DMS153 (cell line): ENCODE measurements at places on chromosomes 12 and 14.
A peak's percentile ranks its signal among the peaks of the same experiment; 100 is the strongest.

DNA sequence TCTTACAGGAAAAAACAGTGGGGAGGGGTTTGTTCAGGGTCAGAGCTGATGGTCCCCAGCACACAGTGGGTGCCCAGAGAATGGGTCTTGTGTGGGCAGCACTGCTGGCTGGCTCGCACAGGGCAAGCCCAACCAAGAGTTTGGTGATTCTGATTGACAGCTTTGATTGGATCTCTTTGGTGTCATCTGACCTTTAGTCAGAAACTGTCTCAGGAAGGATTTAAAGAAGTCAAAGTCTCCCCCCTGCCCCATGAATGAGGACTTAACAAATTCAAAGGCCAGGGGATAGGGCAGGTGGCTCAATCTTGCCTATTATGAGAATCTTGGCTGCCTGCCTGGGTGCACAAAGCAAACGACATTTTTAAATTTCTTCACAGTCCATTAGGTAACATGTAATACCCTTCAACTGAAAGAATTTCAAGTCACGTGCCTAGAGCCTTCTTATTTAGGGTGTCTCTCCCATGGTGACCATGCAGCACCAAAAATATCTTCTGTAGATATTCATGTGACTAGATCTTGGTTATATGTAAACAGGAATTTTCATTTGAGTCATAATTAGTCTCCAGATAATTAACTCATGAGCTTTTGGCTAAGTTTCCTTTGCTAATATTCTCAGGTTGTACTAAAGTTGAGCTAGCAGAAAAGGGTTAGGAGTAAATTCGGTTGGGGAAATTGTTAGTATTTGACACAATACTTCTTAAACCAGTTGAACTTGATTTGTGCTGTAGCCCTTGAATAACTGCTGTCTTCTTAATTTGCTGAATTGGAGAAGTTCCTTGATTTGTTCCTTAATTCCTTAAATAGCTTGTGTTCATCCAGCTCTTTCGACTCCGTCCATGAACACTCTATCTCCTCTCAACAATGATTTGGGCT lies 54.5 kb upstream of the HECTD1 start:
- peak; percentile 26 for DNase-seq

- DNase-seq = no peak
Observed at GRCh38 chr12:123723011-123723410, 10.9 kb downstream of the ATP6V0A2 start.

- DNase-seq = no peak
Observed at GRCh38 chr12:124930586-124930985, 16.1 kb upstream of the UBC start.

DNA sequence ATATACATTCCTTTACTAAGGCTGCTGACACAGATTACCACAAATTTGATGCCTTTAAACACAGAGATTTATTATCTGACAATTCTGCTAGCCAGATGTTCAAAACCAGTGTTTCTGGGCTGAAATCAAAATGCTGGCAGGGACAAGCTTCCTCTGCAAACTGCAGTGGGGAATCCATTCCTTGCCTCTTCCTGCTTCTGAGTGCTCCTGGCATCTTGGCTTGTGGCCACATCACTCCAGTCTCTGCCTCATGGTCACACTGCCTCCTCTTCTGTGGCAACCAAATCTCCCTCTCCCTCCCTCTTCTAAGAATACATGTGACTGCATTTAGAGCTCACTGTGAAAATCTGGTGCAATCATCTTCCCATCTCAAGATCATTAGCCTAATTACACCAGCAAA lies 235.7 kb downstream of the TTC8 start:
- DNase-seq = no peak

GRCh38 chr14:34088914-34089313 lies 138.0 kb upstream of the EGLN3 start:
- no peak for DNase-seq

DNA sequence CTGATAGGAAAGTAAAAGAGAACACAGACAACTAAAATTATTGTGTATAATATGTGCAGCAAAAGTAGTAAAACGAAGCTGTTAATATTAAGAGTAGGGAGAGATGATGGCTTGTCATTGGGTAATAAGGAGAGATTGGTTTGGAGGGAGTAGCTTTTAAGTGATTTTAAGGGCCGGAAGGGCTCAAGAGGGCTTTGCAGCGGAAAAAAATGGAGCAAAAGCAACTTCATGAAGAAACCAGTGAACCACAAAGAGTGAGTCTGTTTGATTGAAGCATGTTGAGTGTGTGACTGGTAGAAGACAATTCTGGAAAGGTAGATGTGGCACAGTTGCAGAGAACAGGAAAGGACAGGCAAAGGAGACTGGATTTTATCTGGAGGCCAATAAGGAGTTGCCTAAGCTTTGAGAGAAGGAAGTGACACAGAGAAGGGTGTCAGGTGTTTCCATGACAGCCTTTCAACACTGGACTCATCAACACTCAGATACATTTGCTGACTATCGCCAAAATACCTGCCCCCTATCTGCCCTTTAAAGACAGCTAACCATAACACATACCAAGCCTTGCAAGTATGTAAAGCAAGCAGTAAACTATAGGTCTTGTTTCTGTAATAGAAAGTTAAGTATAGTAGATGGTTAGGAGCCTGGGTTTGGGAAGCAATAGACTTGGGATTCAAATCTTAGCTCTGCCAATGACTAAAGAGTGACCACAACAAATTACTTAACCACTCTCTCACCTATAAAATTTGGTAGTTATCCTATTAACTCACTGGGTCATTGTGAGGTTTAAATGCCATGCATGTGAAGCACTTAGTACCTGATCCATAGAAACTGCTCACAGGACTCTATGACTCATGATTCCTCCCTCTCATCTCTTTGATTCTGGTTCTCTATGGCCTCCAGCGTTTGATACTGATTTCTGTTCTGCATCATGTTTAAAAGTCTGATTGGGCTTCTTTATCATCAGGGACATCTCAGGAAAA lies 117.3 kb upstream of the LMNTD1 start:
- no peak for DNase-seq

- peak; percentile 71 for DNase-seq
Observed at GRCh38 chr14:69013943-69014782, 35.1 kb upstream of the ACTN1 start.

GRCh38 chr14:61395115-61395725 lies 73.8 kb downstream of the PRKCH start:
- no peak for DNase-seq

DNA sequence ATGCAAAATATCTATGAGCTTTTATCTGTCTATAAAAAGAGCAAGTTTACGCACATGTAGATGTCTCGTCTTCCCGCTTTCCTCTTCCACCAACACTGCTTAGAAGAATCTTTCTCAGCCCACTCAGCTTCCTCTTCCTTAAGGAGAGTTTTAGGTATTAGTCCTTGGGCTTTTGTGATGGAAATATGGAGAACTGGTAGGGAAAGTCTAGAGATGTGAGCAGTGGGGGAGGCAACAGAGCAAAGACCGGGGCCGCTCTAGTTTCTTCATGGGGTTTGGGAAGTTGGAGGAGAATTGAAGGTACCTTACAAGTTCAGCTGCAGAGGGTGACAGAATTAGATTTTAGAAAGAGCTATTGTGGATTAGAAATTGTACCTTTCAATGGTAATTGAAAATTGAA lies 56.3 kb upstream of the CPNE8 start:
- DNase-seq = no peak

- no peak for DNase-seq
Observed at GRCh38 chr12:27936196-27936595, 36.3 kb downstream of the PTHLH start.

DNA sequence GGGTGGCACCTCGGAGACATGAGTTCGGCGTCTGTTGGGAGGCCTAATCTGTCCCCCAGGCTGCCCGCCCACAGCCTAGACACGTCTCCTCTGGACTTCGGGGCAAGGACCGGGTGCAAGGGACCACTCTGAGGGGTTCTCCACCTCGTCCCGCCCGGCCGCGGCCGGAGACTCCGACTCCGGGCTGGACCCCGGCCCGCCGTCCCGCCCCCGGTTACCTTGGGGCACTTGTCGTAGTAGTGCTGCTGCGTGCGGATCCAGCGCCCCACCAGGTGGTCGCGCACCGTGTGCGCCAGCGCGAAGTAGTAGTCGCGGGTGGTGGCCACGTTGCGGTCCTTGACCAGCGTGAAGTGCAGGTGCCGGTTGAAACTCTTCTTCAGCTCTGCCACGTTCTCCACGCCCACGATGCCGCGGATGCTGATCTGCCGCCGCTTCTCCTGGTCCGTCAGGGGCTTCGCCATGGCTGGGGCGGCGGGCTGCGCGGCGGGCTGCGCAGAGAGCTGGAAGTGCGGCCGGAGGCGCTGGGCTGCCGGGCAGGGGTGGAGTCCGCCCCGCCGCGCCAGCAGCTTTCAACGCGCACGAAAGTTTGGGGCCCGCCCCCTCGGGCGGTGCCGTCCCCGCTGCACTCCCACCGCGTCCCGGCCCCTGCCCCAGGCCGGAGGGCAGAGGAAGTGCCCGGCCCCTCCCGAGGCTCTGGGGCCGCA lies at the start of gene PYGL:
TSS of gene PYGL (minus strand) at position 541 of the 704 bp plus-strand sequence. CDS start at position 461, 80 bp downstream.
- no peak for DNase-seq

- no peak for DNase-seq
Observed at GRCh38 chr12:4153343-4153892, 120.1 kb upstream of the CCND2 start.

GRCh38 chr12:109625131-109625559 lies 51.6 kb downstream of the MVK start:
- DNase-seq = no peak

DNA sequence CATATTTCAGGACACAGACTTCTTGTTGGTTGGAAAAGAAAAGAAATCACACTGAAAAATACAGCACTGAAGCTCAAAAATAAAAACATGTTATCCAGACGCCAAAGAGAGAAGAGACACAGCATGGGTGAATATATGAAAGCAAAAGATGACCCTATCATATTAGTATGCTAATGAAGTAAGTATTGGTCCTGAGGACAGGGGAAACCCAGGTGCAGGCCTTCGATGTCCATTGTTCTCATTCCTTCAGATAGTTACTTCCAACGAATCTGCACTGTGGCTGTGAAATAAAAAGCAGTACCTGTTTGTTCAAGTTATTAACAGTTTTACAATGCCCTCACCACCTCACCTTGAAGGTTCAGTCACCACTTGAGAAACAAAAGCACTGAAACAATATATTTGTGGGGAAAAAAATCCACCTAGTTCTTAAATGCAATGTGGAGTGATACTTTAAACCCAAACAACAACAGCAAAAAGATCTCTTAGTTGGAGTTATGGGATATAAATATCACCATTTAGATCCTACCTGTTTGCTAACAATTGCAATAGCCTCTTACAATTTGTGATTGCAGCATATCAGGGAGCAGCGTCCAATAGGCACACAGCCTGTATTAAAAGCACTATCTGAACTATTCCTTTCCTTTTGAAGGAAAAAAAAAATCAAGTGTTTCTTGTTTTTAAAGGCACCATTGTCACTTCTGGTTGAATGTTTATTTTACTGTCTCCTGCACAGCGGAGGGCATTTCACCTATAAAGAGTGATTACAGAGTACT lies 188.1 kb downstream of the BCAT1 start:
- DNase-seq = peak; percentile 37

- DNase-seq = no peak
Observed at GRCh38 chr12:65497660-65498059, 219.2 kb downstream of the MSRB3 start.
